Type B pancreatic cell (in vitro differentiated cells): ENCODE measurements at places on chromosomes 3 and 15. TPM values are rescaled to one million over a fixed set of nuclear protein-coding genes. Genes with fewer than 3 reads are reported as not detected.

GRCh38 chr15:72495007-72495406 is 20.9 kb downstream of the ARIH1 start:
- no peak for DNase-seq
- no peak overlapping the region for H3K27ac ChIP-seq
- no peaks in the 10 kb centered on the region for H3K27me3 ChIP-seq
- peaks cover 13% of the 10 kb centered on the region for H3K36me3 ChIP-seq
- peaks cover 25% of the 10 kb centered on the region for H3K4me1 ChIP-seq
- H3K4me3 ChIP-seq = no peak overlapping the region

DNA sequence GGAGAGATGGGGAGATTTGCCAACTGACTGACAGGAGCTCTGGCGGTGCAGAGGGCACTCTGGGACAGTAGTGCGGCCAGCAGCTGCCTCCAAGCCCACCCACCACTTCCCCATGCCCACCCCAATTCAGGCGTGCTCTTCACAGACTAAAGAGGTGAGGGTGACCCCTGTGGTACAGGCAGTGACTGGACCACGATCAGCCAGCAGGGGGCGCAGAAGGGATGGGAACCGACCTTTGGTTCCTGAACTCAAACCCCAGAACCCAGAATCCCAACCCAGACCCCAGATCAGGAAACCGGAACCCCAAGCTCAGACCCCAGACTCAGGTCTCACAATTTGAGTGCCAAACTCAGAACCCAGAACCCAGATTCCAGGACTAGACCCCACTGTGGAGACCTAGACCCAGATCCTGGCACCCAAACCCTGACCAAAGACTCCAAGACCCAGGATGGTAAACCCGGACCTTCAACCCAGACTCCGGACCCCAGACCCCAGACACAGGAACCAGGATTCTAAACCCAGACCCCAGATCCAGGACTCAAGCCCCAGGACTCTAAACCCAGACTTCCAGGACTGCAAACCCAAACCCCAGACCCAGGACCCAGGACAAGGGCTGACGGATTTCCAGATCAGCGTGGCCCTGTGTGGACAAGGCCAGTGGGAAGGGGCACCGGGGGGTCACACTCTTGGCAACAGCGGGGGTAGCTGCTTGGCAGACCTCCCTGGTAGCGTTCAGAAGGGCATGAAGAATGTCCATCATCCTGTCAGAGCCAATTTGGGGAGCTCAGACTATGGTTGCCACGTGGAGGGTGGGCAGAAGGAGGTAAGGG is 3.7 kb upstream of the MYL3 start:
- DNase-seq = no peak
- H3K36me3 ChIP-seq = no peaks in the 10 kb centered on the region

DNA sequence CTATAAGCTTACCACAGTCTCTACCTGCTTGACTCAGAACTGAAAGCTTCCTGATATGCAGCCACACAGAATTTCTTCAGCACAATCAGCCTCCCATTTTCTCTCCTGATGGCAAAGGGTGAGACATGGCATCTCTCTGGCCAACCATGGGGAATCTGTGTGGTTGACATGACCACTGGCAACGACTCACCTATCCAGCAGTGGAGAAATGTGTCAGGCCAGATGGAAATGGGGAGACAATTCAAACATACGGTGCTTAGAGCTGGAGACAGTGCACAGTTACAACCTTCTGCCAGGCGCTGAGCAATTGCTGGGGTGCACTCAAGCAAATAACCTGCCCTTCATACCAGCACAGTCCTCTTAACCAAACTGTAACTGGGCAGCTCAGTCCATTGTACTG is 3.6 kb downstream of the ZNF385D start:
- H3K27ac ChIP-seq = no peak overlapping the region
- H3K4me1 ChIP-seq = peaks cover 25% of the 10 kb centered on the region
- no peaks in the 10 kb centered on the region for H3K36me3 ChIP-seq
- no peak for DNase-seq
- peaks cover 21% of the 10 kb centered on the region for H3K27me3 ChIP-seq
- H3K4me3 ChIP-seq = no peak overlapping the region

GRCh38 chr15:64112073-64112772 is 16.4 kb downstream of the SNX1 start:
- H3K4me3 ChIP-seq = peak overlapping the region; percentile 32
- H3K4me1 ChIP-seq = peaks cover 16% of the 10 kb centered on the region
- H3K27me3 ChIP-seq = no peaks in the 10 kb centered on the region
- H3K27ac ChIP-seq = peak overlapping the region; percentile 44
- DNase-seq = no peak
- peaks cover 17% of the 10 kb centered on the region for H3K36me3 ChIP-seq

- H3K36me3 ChIP-seq = no peaks in the 10 kb centered on the region
- no peak overlapping the region for H3K4me3 ChIP-seq
- peaks cover 60% of the 10 kb centered on the region for H3K27me3 ChIP-seq
- no peak overlapping the region for H3K27ac ChIP-seq
Measured at GRCh38 chr3:42505128-42505848, 2.8 kb downstream of the VIPR1 start.

DNA sequence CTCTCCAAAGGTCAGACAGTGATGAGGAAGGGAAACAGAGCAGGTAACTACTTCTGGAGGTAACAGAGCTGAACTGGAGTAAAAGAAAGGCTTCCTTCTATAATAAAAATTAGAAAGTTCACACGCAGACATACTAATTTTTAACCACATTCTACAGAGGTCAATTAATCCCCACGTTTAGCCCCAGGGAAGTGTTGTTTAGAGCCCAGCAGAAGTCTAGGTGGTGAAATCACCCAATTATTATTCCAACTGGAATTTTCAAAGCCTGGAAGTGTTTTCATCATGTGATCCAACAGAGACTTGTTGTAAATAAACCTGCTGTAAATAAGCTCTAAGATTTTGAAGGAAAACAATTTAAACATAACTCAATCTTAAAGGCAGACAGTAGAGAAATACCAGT is 6.8 kb downstream of the ALDH1A2 start:
- no peak overlapping the region for H3K4me3 ChIP-seq
- H3K27ac ChIP-seq = no peak overlapping the region
- H3K27me3 ChIP-seq = peaks cover 63% of the 10 kb centered on the region

GRCh38 chr3:74415731-74416130 is 198.7 kb downstream of the CNTN3 start:
- no peak for DNase-seq
- H3K4me3 ChIP-seq = no peak overlapping the region
- no peak overlapping the region for H3K27ac ChIP-seq
- no peaks in the 10 kb centered on the region for H3K36me3 ChIP-seq
- H3K27me3 ChIP-seq = no peaks in the 10 kb centered on the region

GRCh38 chr3:156803952-156804741 is 22.0 kb upstream of the LEKR1 start:
- H3K36me3 ChIP-seq = no peaks in the 10 kb centered on the region
- H3K4me3 ChIP-seq = no peak overlapping the region
- peaks cover 5% of the 10 kb centered on the region for H3K4me1 ChIP-seq
- DNase-seq = no peak
- no peak overlapping the region for H3K27ac ChIP-seq
- no peaks in the 10 kb centered on the region for H3K27me3 ChIP-seq

GRCh38 chr15:93135459-93135858 is 46.4 kb upstream of the RGMA start:
- H3K36me3 ChIP-seq = no peaks in the 10 kb centered on the region
- H3K27ac ChIP-seq = no peak overlapping the region
- H3K27me3 ChIP-seq = peaks cover 4% of the 10 kb centered on the region
- H3K4me1 ChIP-seq = peaks cover 31% of the 10 kb centered on the region

DNA sequence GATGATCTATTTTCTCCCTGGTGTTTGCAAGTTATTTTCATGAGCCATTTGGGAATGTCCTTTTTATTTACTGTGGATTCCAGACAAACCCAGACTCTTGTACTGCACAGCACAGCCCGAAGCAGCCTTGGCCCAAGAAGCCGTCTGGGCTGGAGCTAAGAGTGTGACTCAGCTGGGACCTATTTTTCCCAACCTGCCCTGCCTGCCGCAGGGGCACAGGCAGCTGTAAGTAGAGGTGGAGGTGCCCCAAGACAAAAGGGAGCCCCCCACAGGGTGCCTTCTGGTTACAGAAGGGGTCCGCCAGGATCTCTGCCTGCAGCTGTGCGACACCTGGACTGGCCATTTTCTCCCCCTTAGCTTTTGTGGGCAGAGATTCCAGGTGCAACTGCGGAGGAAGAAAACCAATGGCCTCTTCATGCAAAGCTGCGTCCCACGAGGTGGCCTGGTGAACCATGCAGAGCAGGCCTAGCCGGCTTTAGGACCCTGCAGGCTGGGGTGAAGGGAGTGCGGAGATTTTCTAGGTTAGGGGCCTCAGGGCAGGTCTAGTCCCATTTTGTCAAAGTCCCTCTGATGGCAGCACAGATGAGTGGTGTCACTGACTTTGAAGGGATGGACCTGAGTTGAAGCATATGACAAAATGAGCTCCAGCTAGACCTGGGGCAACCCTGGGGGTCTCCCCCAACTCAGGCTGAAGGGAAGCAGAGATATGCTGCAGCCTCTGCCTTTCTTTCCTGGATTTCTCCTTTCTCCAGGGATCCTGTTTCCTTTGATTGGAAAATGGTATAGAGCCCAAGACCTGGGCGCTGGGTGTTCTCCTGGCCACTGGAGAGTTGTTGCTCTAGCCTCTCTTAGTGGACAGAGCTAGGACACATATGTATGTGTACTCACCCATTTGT is 131.2 kb downstream of the KLF13 start:
- DNase-seq = no peak
- H3K36me3 ChIP-seq = no peaks in the 10 kb centered on the region
- H3K27me3 ChIP-seq = peaks cover 8% of the 10 kb centered on the region
- H3K27ac ChIP-seq = no peak overlapping the region
- H3K4me1 ChIP-seq = no peaks in the 10 kb centered on the region
- no peak overlapping the region for H3K4me3 ChIP-seq

- no peak overlapping the region for H3K27ac ChIP-seq
- DNase-seq = no peak
- H3K4me1 ChIP-seq = peaks cover 20% of the 10 kb centered on the region
- no peak overlapping the region for H3K4me3 ChIP-seq
- no peaks in the 10 kb centered on the region for H3K27me3 ChIP-seq
Measured at GRCh38 chr3:82082796-82083195, 321.4 kb upstream of the GBE1 start.

DNA sequence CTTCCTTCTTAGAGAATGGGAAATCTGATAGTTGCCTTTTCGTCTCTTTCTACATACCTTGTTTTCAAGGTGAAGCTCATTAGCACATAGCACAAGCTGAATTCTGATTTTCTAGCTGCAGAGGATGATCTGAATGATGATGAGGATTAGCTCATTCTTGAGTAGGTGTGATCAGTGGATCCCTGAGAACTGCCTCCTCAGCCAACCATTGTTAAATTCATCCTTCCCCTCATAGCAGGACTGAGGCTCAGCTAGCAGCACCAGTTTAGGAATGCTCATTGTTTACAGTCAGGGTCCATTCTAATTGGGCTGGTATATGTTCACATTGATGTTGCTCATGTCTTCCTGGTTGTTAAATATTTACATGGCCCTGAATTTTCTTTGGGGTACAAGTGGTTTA is 299.9 kb upstream of the MME start:
- no peaks in the 10 kb centered on the region for H3K36me3 ChIP-seq
- H3K4me1 ChIP-seq = no peaks in the 10 kb centered on the region
- peaks cover 9% of the 10 kb centered on the region for H3K27me3 ChIP-seq
- H3K27ac ChIP-seq = no peak overlapping the region

Gene GABRB3
- total RNA-seq = 25.7 and 28.5 TPM in 2 replicates

Gene TMEM62
- total RNA-seq = 11.5 and 22.1 TPM in 2 replicates

Gene EDEM1
- total RNA-seq = 20.2 and 35.1 TPM in 2 replicates

Gene IL5RA
- total RNA-seq = 0.14 and 0.51 TPM in 2 replicates

Gene LINGO1
- total RNA-seq = 19.6 and 25.2 TPM in 2 replicates

Gene BLM
- total RNA-seq = 8.5 and 21.5 TPM in 2 replicates

Gene NR1I2
- total RNA-seq = 0.65 and 1.4 TPM in 2 replicates
